ENCODE measurements at places on chromosomes 4 and X. TPM values are rescaled to one million over a fixed set of nuclear protein-coding genes. Genes with fewer than 3 reads are reported as not detected.

The ARX gene
- 5.3 TPM for total RNA-seq

DNA sequence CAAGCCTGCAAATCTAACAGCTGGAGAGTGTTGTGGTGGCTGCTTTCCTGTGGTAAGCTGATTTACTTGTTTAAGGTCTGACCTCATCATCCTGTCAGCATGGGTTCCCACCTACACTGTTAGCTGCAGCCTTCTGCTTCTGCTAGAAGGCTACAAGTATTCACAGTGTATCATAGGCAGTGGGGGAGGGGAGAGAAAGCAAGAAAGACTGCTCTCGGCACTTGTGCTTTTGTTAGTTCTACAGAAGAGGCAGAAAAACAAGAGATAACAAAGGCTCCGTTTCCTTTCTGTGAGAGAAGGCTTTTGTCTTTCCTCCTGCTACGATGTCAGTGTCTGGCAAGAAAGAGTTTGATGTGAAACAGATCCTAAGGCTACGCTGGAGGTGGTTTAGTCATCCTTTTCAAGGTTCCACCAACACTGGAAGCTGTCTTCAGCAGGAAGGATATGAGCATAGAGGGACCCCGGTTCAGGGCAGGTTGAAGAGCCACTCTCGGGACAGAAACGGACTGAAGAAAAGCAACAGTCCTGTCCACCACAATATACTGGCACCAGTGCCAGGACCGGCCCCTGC lies at the start of gene KLHL4:
Gene KLHL4, plus strand, starts transcription at position 232 of the 571 bp plus-strand sequence. Its CDS starts 92 bp downstream, at position 324.
- peak; percentile 92 for DNase-seq

The CXCL1 gene
- total RNA-seq = not detected

DNA sequence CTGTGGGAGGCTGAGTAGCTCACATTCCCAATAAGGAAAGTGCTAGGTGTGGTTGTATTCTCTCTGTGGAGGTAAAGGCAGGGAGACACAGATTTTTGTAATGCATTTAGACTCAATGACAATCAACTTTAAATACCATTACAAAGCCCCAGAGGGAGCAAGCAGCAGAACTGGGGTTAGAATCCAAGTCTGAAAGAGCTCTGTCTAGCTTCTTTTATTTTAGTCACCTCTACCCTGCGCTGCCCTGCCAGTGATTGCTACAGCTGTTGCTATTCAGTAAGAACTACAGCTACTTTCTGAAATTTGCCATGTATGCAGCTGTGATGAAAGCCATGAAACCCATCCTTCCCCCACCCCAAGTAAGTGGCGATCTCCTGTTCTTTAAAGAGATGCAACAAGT lies 22.5 kb downstream of the SLC39A8 start:
- DNase-seq = peak; percentile 46

The RIBC1 gene
- total RNA-seq = 0.62 TPM

GRCh38 chr4:94689155-94689860 lies 68.4 kb upstream of the BMPR1B start:
- no peak for DNase-seq

The GLRA3 gene
- not detected for total RNA-seq

DNA sequence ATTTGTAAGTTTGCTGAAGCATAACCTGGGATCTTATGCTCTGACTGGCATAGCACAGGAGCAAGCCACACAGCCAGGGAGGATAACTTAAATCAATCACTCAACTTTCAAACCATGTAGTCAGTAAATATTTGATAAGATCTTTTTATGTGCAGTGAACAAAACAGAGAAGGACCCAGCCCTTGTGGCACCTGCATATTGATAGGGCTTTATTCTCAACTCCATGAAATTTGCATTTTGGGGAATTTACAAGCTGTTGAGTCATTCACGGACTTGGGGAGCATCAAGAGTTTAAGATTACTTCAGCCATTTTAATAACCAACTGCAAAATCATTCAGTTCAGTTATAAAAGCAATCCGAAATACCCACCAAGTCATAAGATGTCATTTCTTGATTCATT lies 122.6 kb downstream of the COMMD8 start:
- DNase-seq = no peak

- DNase-seq = no peak
Measured at GRCh38 chr4:141637565-141637964, 1.2 kb downstream of the IL15 start.

DNA sequence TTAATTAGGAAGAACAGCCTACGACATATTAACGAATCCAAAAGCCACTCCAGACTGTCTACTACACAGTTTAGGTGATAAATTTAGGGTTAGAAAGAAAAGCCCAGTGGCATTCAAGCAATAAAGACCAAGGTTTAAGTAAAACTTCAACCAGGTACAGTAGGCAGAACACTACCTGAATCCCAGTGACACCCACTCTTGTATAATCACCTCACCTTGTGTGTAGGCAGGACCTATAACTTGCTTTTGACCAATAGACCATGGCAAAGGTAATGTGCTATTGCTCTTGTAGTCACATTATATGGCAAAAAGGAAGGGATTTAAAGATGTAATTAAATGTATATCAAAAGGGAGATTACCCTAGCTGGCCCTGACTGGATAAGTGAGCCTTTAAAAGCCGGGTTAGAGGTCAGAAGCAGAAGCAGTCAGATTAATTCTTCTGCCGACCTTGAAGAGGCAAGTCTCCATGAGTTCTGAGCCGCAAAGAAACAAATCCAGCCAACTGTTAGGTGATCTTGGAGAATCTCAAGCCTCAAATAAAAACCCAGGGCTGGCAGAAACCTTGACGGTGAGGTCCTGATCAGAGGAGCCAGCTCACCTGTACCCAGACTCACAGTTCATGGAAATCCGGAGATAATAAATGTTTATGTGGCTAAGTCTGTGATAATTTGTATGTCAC lies 8.8 kb downstream of the FSTL5 start:
- no peak for DNase-seq

The FAM47A gene
- total RNA-seq = not detected

DNA sequence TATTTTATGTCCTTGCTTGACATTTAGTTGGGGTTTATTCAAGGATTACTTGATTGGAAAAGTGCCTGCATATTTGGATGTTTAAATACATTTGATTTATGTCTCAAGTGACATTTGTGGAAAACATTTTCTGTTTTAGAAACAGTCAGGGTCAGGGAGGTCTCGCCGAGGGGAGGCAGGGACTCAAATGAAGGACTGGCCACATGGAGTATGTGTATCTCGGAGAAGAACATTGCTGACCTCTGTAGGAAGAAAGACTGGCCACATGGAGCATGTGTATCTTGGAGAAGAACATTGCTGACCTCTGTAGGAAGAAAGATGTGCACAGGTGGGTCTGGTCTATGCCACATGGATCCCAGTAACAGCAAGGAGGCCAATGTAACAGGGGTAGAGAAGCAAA lies 233.6 kb downstream of the TRIML1 start:
- DNase-seq = peak; percentile 28

DNA sequence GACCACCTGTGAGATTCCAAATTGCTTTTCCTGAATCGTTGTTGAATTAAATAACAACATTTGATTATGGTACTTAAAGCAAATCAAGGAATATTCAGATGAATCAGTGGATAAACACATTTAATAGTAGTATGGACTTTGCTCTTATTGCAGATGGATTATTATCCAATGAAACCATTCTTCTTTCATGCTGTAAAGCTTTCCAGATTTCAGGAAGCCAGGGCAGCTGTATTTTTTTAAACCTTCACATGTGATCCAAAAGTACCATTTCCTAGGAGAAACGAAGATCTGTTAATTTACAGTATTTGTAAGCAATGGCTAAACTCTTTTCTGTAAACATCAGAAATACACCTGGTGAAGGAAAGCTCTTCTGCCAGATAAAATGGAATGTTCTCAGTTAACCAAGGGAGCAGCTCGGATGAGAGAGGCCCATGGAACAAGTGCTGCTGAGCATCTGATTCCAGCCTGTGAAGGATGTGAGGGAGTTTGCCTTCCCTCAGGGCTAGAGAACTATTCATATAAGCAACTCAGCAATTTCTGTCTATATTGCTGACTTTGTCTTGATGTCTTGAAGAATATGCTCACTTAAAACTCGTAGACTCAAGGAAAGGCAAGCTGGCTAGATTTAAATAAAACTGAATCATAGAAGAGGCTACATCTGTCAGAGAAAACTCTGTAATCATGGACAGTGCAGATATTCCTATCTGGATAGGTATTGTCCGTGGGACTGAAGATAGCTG lies 94.4 kb upstream of the LIMCH1 start:
- DNase-seq = no peak

GRCh38 chr4:128596115-128596514 lies 213.4 kb upstream of the JADE1 start:
- no peak for DNase-seq

DNA sequence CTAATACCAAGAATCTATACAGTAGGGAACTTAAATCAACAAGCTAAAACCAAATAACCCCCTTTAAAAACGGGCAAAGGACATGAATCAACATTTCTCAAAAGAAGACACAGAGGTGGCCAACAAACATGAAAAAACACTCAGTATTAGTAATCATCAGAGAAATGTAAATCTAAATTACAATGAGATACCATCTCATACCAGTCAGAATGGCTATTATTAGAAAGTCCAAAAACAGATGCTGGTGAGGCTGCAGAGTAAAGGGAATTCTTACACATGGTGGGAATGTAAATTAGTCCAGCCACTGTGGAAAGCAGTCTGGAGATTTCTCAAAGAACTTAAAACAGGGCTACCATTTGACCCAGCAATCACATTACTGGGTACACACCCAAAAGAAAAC lies 167.8 kb downstream of the PACRGL start:
- no peak for DNase-seq

- DNase-seq = no peak
Measured at GRCh38 chrX:149948016-149948415, 9.7 kb upstream of the EOLA2 start.

DNA sequence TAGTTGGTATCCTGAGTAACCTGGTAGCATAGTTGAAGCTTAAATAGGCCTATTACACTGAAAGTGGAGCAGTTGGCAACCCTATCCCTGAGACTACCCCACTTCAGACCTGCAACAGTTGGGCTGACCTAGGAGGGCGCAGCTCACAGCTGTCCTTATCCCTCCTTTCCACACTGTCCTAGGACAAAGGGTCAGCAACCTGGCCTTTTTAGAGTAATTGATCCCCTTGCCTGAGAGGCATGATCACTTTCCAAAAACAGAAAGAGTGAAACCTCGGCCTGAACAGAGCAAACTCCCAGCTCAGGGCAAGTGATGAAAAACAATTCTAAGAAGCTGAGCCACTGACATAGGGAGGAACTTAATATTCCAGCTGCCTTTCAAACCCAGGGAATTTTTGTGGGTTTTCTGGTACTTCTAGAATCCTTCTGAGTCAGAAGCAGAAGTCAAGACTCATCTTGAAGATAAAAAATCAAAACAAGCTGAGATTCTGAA lies 94.9 kb upstream of the MYOZ2 start:
- peak; percentile 65 for DNase-seq

The CCKAR gene
- total RNA-seq = not detected

GRCh38 chrX:110172215-110172614 lies 145.7 kb downstream of the AMMECR1 start:
- DNase-seq = no peak

DNA sequence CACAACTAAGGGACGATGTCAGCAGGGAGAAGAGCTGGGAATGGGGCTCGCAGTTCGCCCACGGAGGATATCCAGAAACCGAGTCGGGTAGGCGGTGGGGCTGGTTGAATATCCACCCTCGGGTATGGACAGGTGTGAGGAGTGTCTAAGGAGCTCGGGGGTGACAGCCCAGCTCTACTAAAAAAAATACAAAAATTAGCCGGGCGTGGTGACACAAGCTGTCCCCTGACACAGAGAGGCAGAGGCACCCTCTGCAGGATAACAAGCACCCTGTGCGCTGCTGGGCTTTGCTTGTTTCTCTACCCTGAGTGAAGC lies 12.2 kb upstream of the ASMTL start:
- DNase-seq = no peak

GRCh38 chr4:10466161-10466560 lies 8.9 kb upstream of the ZNF518B start:
- no peak for DNase-seq

The SMR3A gene
- total RNA-seq = not detected

GRCh38 chr4:101294597-101294996 lies 52.7 kb downstream of the PPP3CA start:
- DNase-seq = no peak

GRCh38 chrX:131762802-131763234 lies 218.9 kb downstream of the OR13H1 start:
- no peak for DNase-seq

- DNase-seq = peak; percentile 42
Measured at GRCh38 chr4:185773419-185773818, 38.6 kb downstream of the SORBS2 start.

DNA sequence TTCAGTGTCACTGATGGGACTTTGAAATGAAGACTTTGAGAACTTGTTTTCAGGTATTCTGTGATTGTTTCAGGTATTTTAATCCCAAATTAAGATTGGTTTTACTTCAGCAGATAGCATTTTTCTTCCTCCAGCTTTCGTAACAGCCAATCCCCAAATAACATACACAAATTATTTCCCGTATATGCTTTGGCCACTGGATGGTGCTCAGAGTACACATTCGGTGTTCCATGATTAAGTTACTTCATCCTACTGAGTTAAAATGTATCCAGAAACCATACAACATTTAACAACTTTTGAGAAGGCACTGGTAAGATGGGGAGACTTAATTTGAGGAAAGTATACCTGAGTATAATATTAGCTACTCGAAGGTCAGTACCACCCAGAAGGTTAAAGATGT lies 233.4 kb upstream of the FAM47A start:
- DNase-seq = peak; percentile 45

The TRMT2B gene
- total RNA-seq = 11.5 TPM

DNA sequence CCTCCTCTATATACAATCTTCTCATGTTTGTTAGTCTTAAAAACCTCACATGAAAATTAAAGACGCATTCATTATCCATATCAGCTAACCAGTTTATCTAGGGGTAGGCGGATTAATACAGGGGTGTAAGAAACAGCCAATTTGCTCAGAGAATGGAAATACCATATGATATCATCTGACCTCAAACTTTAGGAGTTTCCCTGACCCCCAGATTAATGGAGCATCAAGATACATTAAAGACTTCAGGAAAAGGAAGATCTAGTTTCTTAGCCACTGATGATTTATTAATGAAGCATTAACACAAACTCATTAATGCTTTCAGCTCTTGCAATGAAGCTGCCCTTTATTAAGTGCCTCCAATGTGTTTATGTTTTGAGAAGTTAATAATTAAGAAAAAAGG lies 67.5 kb downstream of the CAMK2D start:
- no peak for DNase-seq

- no peak for DNase-seq
Measured at GRCh38 chrX:3175659-3176438, 134.6 kb downstream of the ARSF start.

All from neural progenitor cell (in vitro differentiated cells).